ENCODE measurements at places on chromosomes 4 and X. TPM values are rescaled to one million over a fixed set of nuclear protein-coding genes. Genes with fewer than 3 reads are reported as not detected.

- H3K4me3 ChIP-seq, result peak overlapping the region; percentile 66
- DNase-seq, result no peak
- peaks cover 18% of the 10 kb centered on the region for H3K27me3 ChIP-seq
- H3K36me3 ChIP-seq, result no peaks in the 10 kb centered on the region
- H3K4me1 ChIP-seq, result peaks cover 58% of the 10 kb centered on the region
These were observed 24.8 kb downstream of the HOPX start for GRCh38 chr4:56656346-56656643.

DNA sequence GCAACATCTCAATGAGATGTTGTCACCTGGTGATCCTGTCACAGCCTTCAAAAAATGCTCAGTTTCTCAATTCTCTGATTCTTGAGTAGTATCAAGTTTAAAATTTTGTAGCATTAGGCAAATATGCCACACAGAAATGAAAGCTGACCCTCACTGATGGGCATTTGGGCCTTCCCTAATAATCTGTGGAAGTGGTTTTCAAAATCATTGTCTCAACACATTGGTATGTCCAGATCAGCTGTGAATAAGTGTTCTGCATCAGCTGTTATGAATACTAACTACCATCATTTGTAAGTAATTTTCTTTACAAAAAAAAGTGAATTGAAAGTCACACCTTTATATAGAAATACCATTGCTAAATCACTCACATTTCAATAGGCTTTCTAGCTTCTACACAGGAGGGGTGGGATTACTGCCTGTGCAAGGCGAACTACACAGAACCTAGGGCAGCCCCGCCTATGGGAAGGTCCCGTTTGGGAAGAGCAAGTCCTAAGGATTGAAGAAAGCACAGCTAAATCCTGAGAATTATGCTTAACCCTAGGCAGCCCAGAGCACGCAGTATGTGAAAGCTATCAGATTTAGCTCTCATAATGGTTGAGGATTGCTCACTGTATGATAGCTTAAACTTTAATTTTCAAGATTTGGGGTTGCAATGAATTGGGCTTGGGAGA, 73.4 kb downstream of the GPC3 start:
- no peak for DNase-seq
- H3K36me3 ChIP-seq, result no peaks in the 10 kb centered on the region
- no peak overlapping the region for H3K4me3 ChIP-seq

The PWWP3B gene
- not detected for total RNA-seq

The MND1 gene
- total RNA-seq, result not detected

DNA sequence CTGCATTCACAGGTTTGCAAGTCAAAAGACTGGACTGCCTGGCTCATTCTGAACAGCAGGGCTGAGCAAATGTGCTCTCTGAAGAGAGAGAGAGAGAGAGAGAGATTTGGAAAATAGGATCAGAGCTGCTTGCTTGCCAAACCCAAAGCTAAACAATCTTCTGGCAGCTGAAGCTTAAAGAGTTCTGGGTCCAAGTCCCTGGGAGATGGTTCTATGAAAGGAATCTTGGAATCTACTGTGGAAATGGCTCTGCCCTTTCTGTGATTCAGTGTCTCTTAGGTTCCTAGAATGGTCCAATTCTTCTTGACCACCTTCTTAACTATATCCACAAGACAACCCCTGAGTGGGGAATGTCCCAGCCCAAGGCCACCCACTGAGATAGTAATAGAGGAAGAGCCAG, 66.1 kb upstream of the EFNB1 start:
- no peak for DNase-seq
- H3K4me3 ChIP-seq, result no peak overlapping the region
- H3K36me3 ChIP-seq, result no peaks in the 10 kb centered on the region
- no peaks in the 10 kb centered on the region for H3K27me3 ChIP-seq

The NMU gene
- 16.3 TPM for total RNA-seq

- no peak for DNase-seq
- H3K27me3 ChIP-seq, result peaks cover 8% of the 10 kb centered on the region
- no peak overlapping the region for H3K4me3 ChIP-seq
- H3K36me3 ChIP-seq, result no peaks in the 10 kb centered on the region
- H3K27ac ChIP-seq, result no peak overlapping the region
These were observed 179.7 kb upstream of the PSAPL1 start for GRCh38 chr4:7614350-7614949.

DNA sequence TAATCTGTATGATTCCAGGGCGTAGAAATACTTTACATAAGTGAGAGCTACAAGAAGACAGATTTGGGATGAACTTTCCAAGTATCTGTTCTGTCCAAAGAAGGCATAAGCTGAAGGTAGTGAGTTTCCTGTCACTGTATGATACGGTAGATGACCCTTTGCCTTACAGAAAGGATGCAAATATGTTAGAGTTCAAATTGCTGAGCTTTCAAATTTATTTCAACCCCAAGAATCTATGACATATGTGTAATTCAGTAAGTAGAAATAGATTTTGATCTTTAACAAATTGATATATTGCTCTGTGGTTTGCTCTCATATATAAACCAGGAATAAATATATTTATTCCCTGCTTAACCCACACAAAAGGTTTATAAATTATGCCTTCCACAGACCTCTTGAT, 16.5 kb downstream of the DIPK2B start:
- H3K36me3 ChIP-seq, result no peaks in the 10 kb centered on the region
- H3K4me3 ChIP-seq, result no peak overlapping the region
- H3K27me3 ChIP-seq, result no peaks in the 10 kb centered on the region
- no peak overlapping the region for H3K27ac ChIP-seq
- DNase-seq, result no peak

- H3K27me3 ChIP-seq, result no peaks in the 10 kb centered on the region
- no peaks in the 10 kb centered on the region for H3K4me1 ChIP-seq
These were observed 16.5 kb downstream of the GAK start for GRCh38 chr4:915595-915994.

The ZFP42 gene
- not detected for total RNA-seq

GRCh38 chr4:135354876-135355275, 1153.3 kb upstream of the PABPC4L start:
- no peaks in the 10 kb centered on the region for H3K27me3 ChIP-seq
- H3K4me1 ChIP-seq, result no peaks in the 10 kb centered on the region
- H3K4me3 ChIP-seq, result no peak overlapping the region
- no peak overlapping the region for H3K27ac ChIP-seq
- H3K36me3 ChIP-seq, result no peaks in the 10 kb centered on the region
- no peak for DNase-seq

- no peak for DNase-seq
- no peak overlapping the region for H3K27ac ChIP-seq
- peaks cover 24% of the 10 kb centered on the region for H3K4me1 ChIP-seq
- H3K27me3 ChIP-seq, result no peaks in the 10 kb centered on the region
- no peaks in the 10 kb centered on the region for H3K36me3 ChIP-seq
- H3K4me3 ChIP-seq, result no peak overlapping the region
These were observed 11.3 kb downstream of the BLOC1S4 start for GRCh38 chr4:6727081-6727942.

The COX7B2 gene
- total RNA-seq, result not detected

The SPIN4 gene
- total RNA-seq, result 4.3 TPM

- peaks cover 93% of the 10 kb centered on the region for H3K4me1 ChIP-seq
- H3K27ac ChIP-seq, result peak overlapping the region; percentile 83
- no peaks in the 10 kb centered on the region for H3K27me3 ChIP-seq
- DNase-seq, result peak; percentile 88
These were observed 10.1 kb downstream of the WDR1 start for GRCh38 chr4:10106421-10107039.

- no peak overlapping the region for H3K27ac ChIP-seq
- H3K36me3 ChIP-seq, result no peaks in the 10 kb centered on the region
- DNase-seq, result no peak
- H3K4me1 ChIP-seq, result peaks cover 6% of the 10 kb centered on the region
- H3K4me3 ChIP-seq, result no peak overlapping the region
These were observed 119.2 kb downstream of the NHS start for GRCh38 chrX:17494216-17494615.

- no peak overlapping the region for H3K27ac ChIP-seq
- H3K4me3 ChIP-seq, result no peak overlapping the region
- no peaks in the 10 kb centered on the region for H3K27me3 ChIP-seq
- no peaks in the 10 kb centered on the region for H3K36me3 ChIP-seq
These were observed 4.3 kb upstream of the DGAT2L6 start for GRCh38 chrX:70172964-70173363.

The KIT gene
- 17.8 TPM for total RNA-seq

GRCh38 chr4:41746440-41747229, 1.9 kb downstream of the PHOX2B start:
- H3K36me3 ChIP-seq, result no peaks in the 10 kb centered on the region
- DNase-seq, result no peak
- H3K4me3 ChIP-seq, result no peak overlapping the region
- peaks cover 23% of the 10 kb centered on the region for H3K4me1 ChIP-seq

DNA sequence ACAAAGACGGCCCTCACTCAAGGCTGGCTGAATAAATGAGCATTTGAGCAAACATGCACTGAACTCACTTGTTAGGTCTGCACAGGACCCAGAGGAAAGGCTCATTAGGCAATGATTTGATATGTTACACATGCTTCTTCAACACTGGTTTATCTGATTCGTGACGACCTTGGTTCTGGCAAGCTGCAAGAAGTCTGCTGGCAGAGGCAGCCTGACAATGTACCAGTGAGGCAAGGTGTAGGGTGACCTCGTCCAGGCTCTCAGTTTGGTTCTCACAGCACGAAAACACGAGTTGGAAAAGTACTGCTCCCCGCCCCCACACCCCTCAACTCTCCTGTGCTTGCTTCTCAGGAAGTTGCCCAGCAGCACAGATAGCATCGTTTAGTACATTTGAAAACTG, 63.1 kb upstream of the CITED1 start:
- no peak for DNase-seq
- H3K36me3 ChIP-seq, result no peaks in the 10 kb centered on the region
- H3K4me1 ChIP-seq, result no peaks in the 10 kb centered on the region
- no peak overlapping the region for H3K27ac ChIP-seq
- H3K4me3 ChIP-seq, result no peak overlapping the region
- no peaks in the 10 kb centered on the region for H3K27me3 ChIP-seq

The SYTL4 gene
- total RNA-seq, result 2.7 TPM

- peaks cover 2% of the 10 kb centered on the region for H3K4me1 ChIP-seq
- H3K27ac ChIP-seq, result no peak overlapping the region
- no peaks in the 10 kb centered on the region for H3K27me3 ChIP-seq
- no peak for DNase-seq
- no peak overlapping the region for H3K4me3 ChIP-seq
These were observed 120.4 kb downstream of the TMEM164 start for GRCh38 chrX:110123331-110123782.

- DNase-seq, result peak; percentile 84
- H3K27me3 ChIP-seq, result no peaks in the 10 kb centered on the region
- peaks cover 38% of the 10 kb centered on the region for H3K4me1 ChIP-seq
- peak within 1 kb of the TSS; percentile 98 for H3K4me3 ChIP-seq
- H3K36me3 ChIP-seq, result no peaks in the 10 kb centered on the region
These were observed at the start of gene ING2 for GRCh38 chr4:183504930-183505610. Gene ING2, plus strand, starts transcription at chr4:183505058. Its CDS starts 138 bp downstream, at chr4:183505196.

GRCh38 chr4:24104158-24104565, 214.3 kb upstream of the PPARGC1A start:
- H3K27ac ChIP-seq, result no peak overlapping the region
- H3K4me3 ChIP-seq, result no peak overlapping the region
- H3K36me3 ChIP-seq, result no peaks in the 10 kb centered on the region
- no peaks in the 10 kb centered on the region for H3K4me1 ChIP-seq

The RHOH gene
- 3.5 TPM for total RNA-seq

- DNase-seq, result no peak
- no peak overlapping the region for H3K27ac ChIP-seq
- H3K27me3 ChIP-seq, result no peaks in the 10 kb centered on the region
- H3K4me1 ChIP-seq, result no peaks in the 10 kb centered on the region
These were observed 179.6 kb upstream of the SPRY1 start for GRCh38 chr4:123216946-123217345.

DNA sequence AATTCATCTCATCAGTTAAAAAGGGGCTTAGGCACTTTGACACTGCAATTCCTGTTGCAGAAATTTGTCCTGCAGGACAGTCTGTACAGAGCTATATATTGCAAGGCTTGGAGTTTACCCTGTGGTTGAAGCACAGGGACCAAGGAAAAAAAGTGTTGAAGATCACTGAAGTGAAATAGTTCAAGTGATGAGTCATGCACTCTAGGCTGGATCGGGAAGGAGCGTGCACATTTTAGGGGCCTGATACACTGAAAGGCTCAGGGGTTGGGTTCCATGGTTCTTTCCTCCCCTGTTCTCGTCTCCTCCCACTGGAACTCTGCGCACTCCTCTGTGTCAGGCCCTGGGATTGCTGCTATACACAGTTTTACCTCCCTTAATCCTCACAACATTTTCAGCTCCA, 104.9 kb upstream of the ARMCX2 start:
- DNase-seq, result no peak
- H3K4me3 ChIP-seq, result no peak overlapping the region
- no peak overlapping the region for H3K27ac ChIP-seq
- no peaks in the 10 kb centered on the region for H3K4me1 ChIP-seq

The LINC00632 gene
- 95.8 TPM for total RNA-seq

- H3K4me3 ChIP-seq, result no peak overlapping the region
- DNase-seq, result no peak
- no peak overlapping the region for H3K27ac ChIP-seq
- H3K4me1 ChIP-seq, result no peaks in the 10 kb centered on the region
- peaks cover 6% of the 10 kb centered on the region for H3K36me3 ChIP-seq
These were observed 24.4 kb upstream of the DCK start for GRCh38 chr4:70969076-70969475.

DNA sequence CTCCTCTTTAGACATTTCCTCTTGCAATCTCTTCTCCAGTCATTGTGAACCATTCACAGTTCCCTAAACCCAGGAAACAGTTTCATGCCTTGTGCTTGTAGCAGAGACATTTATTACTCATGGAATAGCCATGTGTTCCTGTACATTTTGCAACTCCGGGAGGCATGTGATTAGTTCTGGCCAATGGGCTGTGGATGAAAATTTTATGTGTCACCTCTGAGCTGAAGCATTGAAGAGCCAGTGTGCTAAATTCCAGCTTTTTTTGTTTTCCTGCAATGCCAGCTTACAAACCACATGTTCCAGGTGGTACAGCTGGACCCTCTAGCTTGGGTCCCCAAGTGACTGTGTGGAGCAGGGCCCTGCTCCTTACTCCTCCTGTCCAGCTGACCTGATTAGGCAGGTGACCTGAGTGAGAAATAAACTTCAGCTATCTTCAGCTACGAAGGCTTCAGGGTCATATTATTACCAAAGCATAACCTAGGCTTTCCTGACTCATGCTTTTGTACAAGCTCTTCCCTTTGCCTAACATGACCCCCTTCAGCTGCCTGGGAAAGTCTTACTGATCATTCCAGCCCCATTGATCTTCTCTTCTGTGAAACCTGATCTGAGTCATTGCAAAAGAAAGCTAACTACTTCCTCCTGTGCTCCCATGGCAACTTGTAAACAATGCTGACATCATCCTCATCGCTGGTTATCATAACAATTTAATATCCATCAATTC, 200.4 kb downstream of the PTTG2 start:
- peak overlapping the region; percentile 89 for H3K27ac ChIP-seq
- H3K27me3 ChIP-seq, result no peaks in the 10 kb centered on the region
- no peaks in the 10 kb centered on the region for H3K36me3 ChIP-seq
- no peak for DNase-seq
- no peak overlapping the region for H3K4me3 ChIP-seq

- no peak for DNase-seq
- H3K36me3 ChIP-seq, result no peaks in the 10 kb centered on the region
- H3K4me3 ChIP-seq, result no peak overlapping the region
- no peaks in the 10 kb centered on the region for H3K27me3 ChIP-seq
These were observed 56.6 kb upstream of the DAPP1 start for GRCh38 chr4:99759988-99760387.

The FREM3 gene
- total RNA-seq, result not detected
